ENCODE measurements at places on chromosomes 12 and 14.

DNA sequence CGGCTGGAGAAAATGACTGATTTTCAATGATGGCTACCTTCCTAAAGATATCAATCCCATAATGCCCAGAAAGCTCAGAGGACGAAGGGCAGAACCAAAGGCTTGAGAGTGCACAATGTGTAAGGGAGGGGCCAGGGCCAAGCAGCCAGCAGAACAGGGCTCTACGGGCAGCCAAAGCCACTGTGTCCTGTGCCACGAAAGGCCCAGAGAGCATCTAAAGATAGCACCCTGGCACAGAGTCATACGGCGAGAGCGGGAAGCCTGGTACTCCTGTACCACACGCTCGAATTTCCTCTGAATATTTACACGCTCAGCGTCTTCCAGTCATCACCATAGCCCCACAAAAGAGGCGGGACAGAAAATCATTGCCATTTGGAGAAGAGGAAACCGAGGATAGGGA, 39.5 kb downstream of the PRMT8 start:
- no peak for DNase-seq

- no peak for DNase-seq
These were observed 119.8 kb downstream of the MGST1 start for GRCh38 chr12:16467272-16467671.

GRCh38 chr12:110234755-110235154, 46.3 kb upstream of the ATP2A2 start:
- no peak for DNase-seq

GRCh38 chr12:92604786-92605185, 98.0 kb upstream of the PLEKHG7 start:
- no peak for DNase-seq

GRCh38 chr12:99381992-99382391, 265.6 kb upstream of the GARIN6 start:
- DNase-seq = no peak

- DNase-seq = no peak
These were observed 5.8 kb upstream of the EVL start for GRCh38 chr14:100059438-100059781.

- no peak for DNase-seq
These were observed 16.4 kb upstream of the PITPNM2 start for GRCh38 chr12:123167329-123167728.

DNA sequence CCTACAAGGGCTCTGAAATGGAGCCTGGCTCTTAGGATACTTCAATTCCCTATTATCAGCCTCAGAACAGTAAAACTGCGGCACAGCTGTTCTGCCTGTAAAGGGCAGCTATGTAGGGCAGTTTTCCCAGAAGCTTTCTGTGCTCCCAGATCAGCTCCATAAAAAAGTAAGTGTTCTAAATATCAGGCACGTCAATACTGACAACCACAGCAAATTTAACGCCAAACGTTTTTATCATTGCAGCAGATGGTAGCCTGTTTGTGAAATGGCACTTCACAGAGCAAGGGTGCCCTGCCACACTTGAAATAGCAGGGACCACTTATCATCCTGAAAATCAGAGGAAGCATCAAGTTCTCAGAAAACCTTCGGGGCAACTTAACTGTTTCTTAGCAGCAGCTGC, 54.8 kb upstream of the PTHLH start:
- DNase-seq = no peak

GRCh38 chr12:80293759-80294158, 150.3 kb upstream of the PTPRQ start:
- no peak for DNase-seq

Data from CD4-positive, alpha-beta T cell (primary cell).